PC-3 (cell line): ENCODE measurements at places on chromosomes 4 and X. TPM values are rescaled to one million over a fixed set of nuclear protein-coding genes. Genes with fewer than 3 reads are reported as not detected.

DNA sequence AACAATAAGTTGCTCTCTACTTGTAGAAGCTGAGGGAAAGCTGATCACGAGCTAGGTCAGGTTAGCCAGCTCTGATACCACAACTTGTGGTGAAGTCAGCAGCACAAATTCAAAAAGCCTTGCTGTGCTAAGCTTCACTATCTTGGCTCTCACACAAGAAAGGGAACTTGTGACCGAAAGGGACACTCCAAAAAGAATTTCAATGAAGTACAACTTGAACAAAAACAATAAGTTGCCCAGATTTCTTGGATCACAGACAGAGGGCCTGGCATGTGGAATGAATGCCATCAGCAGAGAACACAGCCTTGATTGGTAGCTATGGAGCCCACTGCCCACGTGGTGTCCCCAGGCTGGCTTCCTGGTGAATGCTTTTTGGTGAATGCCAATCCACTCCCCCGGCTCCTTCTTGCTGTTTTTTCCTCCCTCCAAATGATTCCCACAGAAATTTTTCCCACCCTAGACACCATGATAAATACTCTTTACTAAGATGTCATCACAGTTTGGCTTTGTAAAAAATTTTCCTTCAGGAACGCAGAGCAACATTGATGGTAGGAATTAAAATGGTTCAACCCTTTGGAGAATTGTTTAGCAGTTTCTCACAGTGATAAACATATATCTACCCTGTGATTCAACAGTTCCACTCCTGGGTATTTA is 82.6 kb downstream of the ANXA3 start:
- no peak for DNase-seq

The IBSP gene
- total RNA-seq: not detected in 2 replicates

- no peak for DNase-seq
These were observed 55.2 kb downstream of the LGI2 start for GRCh38 chr4:24975510-24975909.

The ATP10D gene
- total RNA-seq: 0.84 and 4.0 TPM in 2 replicates

GRCh38 chr4:17013382-17014006 is 115.0 kb upstream of the LDB2 start:
- DNase-seq: no peak

DNA sequence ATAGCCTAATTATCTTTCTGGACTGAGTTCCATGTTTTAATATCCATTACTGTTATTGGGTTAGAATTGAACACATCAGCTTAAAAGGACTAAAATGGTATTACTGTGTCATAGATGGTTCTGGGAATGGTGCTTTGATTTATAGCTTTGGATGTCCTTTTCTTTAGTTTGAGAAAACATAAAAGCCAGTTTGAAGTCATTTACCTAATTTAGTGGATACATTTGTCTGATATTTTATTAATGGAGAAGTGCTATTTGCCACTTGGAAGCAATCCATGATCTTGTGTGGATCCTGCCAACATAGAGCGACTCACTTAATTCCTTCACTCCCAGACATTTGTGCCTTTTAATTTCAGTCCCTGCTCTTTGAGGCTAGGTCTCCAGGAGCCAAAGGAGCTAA is 212.4 kb upstream of the PACRGL start:
- peak; percentile 47 for DNase-seq

GRCh38 chr4:169682372-169683047 is 62.1 kb downstream of the CLCN3 start:
- DNase-seq: no peak

DNA sequence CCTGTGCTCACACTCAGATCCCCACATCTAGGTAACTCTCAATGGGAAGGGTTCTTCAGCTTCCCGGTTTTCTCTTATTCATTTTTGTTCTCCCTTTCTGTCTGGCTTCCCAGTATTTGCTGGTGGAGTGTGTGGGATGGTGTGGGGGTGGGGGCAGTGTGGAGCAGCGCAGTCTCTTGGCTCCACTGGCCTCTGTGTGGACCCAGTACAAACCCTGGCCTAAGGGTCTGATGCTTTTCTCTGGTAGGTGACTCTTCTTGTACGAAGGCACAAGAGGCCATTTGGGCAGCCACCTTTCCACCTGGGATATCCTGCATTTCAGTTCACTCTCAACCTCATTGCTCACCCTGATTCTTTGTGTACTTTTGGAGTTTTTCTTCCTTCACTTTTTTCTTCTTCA is 71.3 kb downstream of the NBDY start:
- DNase-seq: no peak

DNA sequence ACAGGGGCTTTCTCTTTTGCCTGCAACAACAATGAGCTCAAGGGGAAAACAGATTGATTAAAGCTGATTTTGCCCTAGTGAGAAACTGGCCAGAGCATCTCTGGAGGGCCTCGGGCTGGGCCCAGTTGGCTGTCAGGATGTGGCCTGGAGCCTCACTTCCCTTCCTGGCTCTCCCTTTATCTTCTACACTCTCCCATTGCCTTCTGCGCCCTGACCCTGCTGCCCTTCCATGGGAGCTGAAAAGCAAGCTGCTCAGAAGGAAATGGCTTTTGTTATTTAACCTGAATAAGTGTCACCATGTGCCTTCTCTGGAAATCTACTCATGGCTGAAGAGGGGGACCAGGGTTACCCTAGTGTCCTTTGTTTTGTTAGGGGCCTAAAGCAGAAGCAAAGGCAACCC is 43.8 kb downstream of the NHSL2 start:
- DNase-seq: no peak

- peak; percentile 78 for DNase-seq
These were observed 49.5 kb upstream of the HELT start for GRCh38 chr4:184968784-184969201.

The ART3 gene
- not detected in 2 replicates for total RNA-seq

DNA sequence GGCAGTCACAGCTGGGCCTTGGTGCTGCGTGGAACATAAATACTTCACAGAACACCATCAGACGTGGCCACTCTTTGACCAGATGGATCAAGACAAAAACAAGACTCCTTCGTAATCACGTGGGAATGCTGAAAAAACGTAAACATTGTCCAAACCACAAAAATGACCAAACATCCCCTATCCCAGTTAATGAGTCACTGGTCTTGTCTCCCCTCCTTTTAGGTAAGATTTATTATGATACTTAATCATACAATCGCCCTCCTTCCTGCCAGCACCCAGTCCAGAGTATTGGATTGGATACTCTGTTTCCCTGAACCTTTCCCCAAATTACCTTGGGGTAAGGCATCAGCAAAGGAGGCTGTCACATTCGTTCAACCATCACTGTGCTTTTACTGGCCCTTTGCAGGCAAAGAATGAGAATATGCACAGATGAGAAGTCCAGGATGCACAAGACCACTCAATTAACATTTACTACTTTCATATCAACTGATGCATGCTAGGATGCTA is 601 bp upstream of the TCEANC start:
- peak; percentile 88 for DNase-seq

- DNase-seq: no peak
These were observed 35.5 kb downstream of the RNF212 start for GRCh38 chr4:1077711-1078477.

- no peak for DNase-seq
These were observed 7.7 kb downstream of the P2RY8 start for GRCh38 chrX:1529328-1529727.

GRCh38 chrX:105260291-105261043 is 40.0 kb upstream of the TEX13A start:
- no peak for DNase-seq

- peak; percentile 57 for DNase-seq
These were observed 560 bp upstream of the TMSB4X start for GRCh38 chrX:12974305-12974795.

- DNase-seq: no peak
These were observed 2506.0 kb downstream of the PCDH7 start for GRCh38 chr4:33226133-33226532.

- DNase-seq: no peak
These were observed 140.6 kb upstream of the SCML1 start for GRCh38 chrX:17596546-17597205.

DNA sequence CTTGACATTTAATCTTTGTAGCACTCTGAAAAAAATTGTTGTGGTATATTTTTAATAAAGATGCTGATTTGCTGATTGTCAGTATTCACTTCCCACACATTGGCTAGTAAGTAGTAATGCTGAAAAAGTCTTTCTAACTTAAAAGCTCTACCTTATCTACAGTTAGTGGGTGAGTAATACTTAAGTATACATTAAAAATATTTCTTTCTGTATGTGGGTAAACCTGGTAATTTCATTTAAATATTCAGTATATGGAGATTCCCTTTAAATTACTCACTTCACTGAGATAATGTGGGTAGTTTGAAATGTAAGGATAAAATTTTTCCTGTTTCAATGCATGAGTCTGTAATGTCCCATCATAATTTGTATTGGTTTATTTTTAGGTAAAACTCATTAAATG is 5.6 kb downstream of the TMEM33 start:
- DNase-seq: peak; percentile 21

The MAGEA2B gene
- not detected in 2 replicates for total RNA-seq

DNA sequence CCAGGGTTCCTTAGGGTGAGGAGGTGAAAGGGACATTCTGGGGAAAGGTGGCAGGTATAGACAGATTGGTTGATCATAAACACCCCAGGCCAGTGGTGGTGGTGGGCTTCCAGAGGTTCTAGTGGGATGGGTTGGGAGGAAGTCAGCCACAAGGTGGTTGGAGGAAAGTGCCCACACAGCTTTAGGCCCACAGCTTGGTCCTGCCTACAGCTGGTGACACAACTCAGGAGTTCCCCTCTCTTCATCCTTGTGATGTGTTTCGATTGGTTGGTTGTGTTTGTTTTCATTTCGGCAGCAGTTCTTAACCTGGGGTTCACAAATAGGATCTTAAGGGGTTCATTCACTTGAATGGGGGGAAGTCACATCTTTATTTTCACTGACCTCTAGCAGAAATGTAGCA is 157.0 kb downstream of the TMEM164 start:
- no peak for DNase-seq

DNA sequence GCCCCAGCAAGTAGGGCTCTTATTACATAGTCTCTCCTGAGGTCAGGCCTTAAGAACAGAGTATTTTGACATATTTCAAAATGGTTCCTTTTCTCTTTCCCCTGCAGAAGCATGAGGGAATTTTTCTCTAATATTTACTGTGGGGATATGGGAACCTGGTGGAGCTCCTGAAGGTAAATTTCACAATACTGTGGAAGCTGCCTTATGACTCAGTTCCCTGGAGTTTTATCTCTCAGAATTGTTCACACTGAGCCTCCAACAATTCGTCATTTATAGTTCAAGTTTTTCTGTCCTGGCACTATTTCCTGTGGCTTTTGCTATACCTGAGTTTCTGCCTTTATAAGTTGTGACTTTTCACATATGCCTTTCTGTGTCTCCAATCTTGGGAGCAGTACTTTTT is 607.2 kb upstream of the NDST4 start:
- peak; percentile 46 for DNase-seq

DNA sequence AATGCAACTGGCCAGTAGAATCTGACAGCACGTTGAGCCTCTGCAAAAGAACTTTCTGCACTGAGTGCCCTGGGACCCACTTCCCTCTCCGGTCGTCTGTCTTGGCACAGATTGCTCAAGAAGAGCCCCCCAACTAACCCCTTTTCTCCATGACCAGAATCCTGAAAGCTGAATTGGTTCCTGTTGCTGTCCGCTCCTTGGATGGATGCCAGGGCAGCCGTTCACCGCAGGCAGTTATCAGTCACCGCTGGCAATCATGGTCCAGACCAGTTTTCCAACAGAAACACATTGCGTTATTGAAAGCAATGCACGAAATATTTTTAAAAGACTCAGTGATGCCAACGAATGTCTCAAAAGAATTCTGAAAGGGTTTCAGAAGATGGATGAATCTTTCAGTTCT is 733.7 kb upstream of the FRG1 start:
- no peak for DNase-seq

The CD38 gene
- total RNA-seq: not detected in 2 replicates

DNA sequence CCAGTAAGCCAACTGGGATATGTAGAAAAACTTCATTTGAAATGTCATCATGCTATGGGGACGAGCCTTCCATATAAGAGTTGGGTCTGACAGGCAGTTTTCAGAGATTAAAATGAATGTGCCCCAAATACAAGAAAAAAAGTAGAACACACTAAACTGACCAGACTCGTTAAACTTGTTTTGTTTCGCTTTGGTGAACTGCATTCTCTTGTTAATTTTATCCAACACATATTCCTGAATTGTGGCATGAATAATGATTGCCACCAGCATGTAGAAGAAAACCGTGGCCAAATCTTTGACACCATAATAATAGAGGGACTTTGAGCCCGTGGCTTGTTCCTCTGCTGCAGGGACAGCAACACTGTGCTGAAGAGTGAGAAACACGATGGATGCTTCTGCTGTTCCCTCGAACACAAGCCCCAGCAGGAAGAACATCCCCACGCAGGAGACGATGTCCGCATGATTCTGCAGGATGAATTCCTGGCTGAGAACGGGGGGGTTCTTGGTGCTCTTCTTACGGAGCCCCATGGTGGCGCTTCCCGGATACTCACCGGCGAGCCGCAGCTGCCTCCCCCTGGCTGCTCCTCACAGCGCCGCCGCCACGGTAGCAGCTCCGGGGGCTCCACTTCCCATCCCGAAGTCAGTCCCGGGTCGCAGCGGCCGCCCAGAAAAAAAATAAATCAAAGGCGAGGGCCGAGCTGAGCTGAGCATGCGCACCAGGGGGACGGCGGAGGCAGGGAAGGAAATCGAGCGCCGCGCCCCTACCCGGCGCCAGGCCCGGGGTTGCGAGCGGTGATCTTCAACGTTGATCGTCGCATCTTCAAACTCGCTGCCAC is at the start of gene TRAM1L1:
TSS of gene TRAM1L1 (minus strand) at position 711 of the 836 bp plus-strand sequence. CDS start at position 528, 183 bp downstream.
- DNase-seq: peak; percentile 55

GRCh38 chr4:69524706-69525105 is 29.0 kb upstream of the UGT2B4 start:
- DNase-seq: no peak

- no peak for DNase-seq
These were observed 42.4 kb upstream of the ATP6AP2 start for GRCh38 chrX:40538406-40538805.

- DNase-seq: no peak
These were observed 49.9 kb upstream of the TENM3 start for GRCh38 chr4:182193311-182193710.

The SYTL5 gene
- 0.04 and 0.17 TPM in 2 replicates for total RNA-seq

The UGT2B7 gene
- total RNA-seq: not detected in 2 replicates

- DNase-seq: no peak
These were observed 542.7 kb downstream of the TLL1 start for GRCh38 chr4:166415749-166416148.

DNA sequence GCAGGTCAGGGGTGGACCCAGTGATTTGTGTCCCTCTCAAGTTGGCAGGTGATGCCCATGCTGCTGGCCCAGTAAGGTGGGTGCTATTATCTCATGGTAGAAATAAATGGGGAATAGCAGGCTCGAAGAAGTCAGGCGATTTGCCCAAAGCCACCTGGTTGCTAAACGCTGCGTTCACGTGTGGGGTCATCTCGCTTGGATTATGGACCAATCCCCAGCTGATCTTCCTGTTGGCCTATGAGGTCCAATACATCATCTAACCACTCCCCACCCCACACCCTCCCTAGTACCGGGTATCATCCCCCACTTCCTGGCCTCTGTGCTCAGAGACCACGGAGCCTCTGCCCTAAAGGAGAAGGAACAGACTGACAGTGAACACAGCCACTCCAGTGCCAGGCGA is 18.3 kb upstream of the MSX1 start:
- no peak for DNase-seq

GRCh38 chrX:118595501-118596042 is 100.0 kb downstream of the DOCK11 start:
- DNase-seq: no peak
